Stimulated activated CD4-positive, alpha-beta T cell treated with anti-CD3 and anti-CD28 coated beads, Interleukin-12 subunit alpha, Interleukin-12 subunit beta, amount 100 ng/mL, for 48 hours (primary cell): ENCODE measurements at places on chromosomes 7 and 10.

DNA sequence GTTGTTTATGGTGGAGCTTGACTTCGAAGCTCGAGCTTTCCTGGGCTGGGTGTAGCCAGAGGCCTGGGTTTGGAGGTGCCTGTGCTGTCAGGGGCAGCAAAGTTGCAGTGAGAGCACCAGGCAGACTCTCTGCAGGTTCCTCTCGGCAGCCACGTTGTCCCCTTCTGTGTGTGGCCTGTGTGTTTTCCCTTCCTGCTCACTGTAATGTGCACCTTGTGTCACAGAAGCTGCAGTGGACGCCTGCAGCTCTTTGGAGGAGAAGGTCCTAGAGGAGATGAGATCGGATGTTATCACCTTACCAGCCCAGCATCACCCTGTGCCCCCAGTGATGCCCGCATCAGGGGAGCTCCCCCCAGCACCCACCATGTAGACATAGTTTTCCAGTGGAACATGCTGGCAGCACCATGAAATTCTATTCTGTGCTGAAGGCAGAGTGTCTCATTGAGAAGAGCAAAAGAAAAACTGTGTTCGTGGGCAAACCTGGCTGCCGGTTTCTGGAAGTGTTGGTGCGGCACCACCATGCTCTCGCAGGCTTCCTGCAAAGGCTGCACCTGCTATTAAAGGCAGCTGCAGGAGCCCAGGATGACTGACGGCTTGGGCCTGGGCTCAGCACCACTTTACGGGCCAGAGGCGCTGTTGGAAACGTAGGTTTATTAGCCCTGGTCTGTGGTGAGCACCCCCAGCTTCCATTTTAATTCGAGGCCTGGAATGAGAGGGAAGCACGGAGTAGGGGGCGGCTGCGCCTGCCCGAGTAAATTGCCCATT lies 609.8 kb upstream of the FOXK1 start:
- DNase-seq, result no peak

DNA sequence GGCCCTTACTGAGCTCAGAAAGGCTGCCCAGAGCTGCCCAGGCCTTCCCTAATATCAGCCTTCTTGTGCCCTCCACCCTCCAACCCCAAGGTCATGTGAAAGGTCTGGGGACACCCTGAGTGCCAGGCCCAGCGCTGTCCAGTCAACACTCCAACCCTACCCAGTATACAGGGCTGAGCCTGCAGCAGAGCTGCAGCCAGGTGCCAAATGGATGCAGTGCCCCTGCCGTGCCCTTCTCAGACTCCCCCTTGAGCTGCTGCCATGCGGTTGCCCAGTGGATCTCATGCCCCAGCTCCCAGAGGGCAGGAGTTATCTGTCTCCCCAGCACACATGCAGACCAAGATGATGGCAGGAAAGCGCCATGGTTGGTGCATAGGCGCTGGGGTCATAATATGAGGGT lies 61.5 kb downstream of the ZMIZ1 start:
- DNase-seq, result no peak

DNA sequence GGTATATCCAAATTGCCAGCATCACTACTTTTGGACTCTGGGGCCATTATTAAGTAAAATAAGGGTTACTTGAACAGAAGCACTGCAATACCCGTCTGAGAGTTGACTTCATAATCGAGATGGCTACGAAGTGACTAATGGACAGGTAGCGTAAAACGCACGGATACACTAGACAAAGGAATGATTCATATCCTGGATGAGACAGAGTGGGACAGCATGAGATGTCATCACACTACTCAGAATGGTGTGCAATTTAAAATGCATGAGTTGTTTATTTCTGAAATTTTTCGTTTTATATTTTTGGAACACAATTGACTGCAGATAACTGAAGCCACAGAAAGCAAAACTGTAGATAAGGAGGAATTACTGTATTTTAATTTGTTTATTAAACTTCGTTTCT lies 421.5 kb upstream of the LRGUK start:
- DNase-seq, result no peak

DNA sequence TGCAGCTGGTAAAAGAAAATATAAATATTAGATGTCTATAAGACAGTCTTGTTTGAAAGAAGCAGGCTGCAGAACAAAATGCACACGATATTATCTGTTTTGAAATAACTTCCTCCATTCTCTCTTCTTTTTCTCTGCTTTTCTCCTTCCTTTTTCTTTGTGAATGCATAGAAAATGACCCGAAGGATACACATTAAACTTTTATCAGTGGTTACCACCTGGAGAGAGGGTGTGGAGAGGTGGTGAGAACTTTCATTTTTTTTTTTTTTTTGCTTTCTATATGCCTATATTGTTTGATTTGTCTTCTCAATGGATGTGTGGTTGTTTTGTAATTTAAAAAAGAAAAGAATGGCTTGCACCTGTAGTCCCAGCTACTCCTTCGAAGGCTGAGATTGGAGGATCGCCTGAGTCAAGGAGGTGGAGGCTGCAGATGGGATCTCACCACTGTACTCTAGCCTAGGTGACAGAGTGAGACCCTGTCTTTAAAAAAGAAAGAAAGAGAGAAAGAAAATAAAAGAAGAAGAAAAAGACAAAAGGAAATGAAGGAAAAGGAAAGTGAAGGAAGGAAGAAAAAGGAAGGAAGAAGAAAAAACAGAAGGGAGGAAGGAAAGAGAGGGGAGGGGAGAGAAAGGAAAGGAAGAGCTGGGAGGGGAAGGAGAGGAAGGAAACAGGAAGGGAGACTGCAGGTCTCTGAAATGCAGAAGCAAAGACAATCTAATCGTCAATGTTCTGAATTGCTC lies 64.4 kb downstream of the SAMD9 start:
- no peak for DNase-seq

DNA sequence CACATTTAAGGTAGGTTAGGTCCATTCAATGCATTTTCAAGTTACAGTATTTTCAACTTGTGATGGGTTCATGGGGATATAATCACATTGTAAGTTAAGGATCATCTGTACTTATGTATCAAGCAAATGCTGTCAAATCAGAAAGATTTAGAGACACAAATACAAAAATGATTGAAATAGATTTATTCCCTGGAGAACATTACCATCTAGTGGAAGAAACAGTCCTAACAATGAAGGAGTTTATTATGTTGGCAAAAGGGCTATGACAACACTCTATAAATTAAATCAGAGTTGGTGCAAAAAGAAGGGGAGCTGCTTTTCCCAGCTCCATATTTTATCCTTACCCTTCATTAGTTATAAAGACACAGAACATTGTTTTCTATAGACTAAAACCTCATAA lies 69.0 kb downstream of the PRSS58 start:
- DNase-seq, result no peak

DNA sequence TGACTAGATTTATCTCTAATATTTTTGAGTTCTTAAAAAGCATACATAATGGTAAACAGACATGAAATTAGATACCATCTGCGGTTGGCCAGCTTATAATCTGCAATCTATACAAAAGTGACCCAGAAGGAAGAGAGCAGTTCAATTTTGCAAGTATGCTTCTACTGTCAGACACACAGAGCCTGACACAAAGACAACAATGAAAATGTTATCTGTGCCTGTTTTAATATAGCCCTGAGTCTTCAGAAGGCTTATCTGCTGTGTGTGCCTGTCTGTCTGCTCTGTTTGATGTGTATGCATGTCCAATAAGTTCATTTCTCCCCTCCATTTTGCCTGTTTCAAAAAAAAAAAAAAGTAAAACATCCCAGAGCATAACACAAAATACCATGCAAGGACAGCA lies 73.3 kb upstream of the FHIP2A start:
- no peak for DNase-seq
